ENCODE measurements at places on chromosomes 3 and 15.

DNA sequence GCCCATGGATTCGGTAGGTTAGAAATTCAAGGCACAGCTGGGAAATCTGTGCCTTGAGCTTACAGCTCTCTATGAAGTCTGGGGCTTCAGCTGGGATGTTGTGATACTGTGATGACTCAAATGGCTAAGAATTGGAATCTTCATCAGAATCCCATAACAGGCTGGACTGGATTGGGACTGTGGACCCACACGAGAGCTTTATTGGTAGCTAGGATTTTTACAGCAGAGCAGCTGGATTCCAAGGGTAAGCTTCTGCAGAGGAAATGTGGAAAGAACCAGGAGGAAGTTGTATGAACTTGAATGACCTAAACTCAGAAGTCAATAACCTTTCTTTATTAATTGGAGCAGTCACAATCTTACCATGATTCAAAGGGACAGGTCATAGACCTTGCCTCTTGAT, 1187.1 kb downstream of the ROBO1 start:
- DNase-seq: no peak

- DNase-seq: no peak
Measured at GRCh38 chr3:140276703-140277102, 341.7 kb downstream of the CLSTN2 start.

DNA sequence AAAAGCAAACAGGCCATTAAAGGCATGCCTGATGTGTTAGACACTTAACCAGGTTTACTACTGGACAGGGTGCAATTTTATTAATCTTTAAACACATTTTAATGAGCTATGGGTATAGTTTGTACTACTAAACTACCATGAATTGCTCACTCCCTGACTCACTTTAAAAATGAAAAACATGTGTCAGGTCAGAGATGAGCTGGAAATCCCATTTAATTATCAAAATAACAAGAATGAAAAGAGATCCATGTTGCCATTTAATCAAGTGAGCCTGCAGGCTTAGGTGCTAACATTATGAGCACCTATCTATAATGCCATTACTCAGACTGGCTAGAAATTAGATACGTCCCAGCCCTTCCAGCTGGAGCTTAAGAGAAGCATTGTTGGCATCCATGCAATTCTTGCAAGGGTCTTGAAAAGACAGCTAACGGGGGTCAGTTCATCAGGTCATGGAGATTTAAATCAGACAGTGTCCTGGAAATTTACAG, 224.4 kb downstream of the THRB start:
- no peak for DNase-seq

DNA sequence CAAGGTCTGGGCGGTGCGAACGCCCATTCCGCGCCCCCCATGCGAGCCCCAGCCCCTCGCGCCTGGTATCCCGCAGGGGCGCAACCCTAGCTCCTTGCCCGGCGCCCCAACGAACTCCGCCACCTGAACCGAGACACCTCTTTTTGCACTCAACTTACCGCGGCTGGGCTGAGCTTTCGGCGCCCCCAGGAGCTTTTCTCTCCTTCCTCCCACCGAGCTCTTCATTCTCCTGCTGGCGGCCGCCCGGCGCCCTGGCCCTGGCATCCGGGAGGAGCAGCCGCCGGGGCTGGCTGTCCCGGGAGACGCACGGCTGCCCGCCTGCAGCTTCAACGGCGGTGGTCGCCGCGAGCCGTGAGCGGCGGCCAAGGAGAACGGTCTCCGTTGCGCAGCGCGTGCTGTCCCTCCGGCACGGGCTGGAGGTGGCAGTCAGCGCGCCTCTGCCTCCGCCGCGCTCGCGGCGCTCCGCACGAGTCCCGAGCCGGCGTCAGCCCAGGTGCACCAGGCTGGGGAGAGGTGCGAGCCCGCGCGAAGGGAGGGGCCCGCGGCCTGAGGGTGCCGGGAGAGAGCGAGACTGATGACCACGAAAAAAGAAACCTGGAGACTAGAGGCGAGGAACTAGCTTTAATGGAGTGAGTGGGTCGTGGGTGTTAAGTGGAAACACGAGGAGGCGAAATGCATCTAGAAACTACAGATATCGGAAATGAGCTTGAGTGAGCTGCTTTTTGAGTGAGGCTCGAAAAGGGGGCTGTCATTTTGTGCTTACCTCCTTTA, 621.5 kb upstream of the ZNF385D start:
- no peak for DNase-seq

DNA sequence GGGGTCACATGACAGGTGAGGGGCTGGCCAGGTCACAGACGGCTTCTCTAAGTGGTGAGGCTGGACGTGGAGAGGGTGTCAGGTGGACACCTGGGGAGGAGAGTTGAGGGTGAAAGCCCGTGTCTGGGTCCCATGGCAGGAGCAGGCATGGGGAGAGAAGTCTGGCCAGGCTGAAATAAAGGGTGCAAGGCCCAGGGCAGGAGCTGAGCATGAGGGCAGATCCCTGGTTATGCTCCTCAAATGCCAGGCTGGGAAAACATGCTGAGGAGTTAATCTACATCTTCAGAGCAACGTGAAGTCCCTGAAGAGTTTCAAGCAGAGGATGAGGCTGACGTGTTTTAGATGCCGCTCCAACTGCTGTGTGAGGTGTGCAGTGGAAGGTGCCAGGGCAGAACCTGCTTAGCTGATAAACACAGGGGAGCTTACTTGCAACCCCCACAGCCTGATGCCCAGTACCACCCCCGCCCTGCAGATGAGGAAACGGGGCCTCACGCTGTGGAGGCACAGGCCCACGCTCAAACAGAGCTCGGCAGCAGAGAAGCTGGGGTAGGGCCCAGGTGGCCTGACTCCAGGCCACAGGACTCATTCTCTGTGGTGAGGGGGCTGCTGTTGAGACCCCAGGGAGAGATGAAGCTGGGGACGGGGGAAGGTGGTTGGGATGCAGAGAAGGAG, 40.5 kb downstream of the HCN4 start:
- no peak for DNase-seq

Measured in activated CD8-positive, alpha-beta memory T cell treated with anti-CD3 and anti-CD28 coated beads for 1 hour (primary cell).